ENCODE measurements at places on chromosomes 7 and 10.

DNA sequence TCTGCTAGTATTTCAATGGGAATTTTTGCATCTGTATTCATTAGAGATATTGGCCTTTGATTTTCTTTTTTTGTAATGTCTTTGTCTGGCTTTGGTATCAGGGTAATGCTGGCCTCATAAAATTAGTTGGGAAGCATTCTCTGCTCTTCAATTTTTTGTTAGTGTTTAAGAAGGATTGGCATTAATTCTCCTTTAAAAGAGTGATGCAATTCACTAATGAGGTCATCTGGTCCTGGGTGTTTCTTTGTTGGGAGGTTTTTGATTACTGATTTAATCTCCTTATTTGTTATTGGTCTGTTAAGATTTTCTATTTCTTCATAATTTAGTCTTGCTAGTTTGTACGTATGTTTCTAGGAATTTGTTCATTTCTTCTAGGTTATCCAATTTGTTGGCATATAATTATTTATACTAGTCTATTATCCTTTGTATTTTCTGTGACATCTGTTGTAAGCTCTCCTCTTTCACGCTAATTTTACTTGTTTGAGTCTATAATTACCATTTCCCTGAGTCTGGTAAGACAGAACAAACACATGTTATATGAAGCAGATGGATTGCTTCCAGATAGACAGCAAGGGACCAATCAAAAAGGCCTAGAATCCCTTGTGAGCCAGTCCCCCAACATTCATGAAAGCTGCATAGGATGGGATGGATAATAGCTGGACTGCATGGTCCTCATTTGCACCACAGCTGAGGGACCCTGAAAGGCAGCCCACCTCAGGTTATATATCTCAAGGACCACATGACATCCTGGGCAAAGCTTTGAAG lies 54.4 kb downstream of the MTPAP start:
- DNase-seq = no peak

DNA sequence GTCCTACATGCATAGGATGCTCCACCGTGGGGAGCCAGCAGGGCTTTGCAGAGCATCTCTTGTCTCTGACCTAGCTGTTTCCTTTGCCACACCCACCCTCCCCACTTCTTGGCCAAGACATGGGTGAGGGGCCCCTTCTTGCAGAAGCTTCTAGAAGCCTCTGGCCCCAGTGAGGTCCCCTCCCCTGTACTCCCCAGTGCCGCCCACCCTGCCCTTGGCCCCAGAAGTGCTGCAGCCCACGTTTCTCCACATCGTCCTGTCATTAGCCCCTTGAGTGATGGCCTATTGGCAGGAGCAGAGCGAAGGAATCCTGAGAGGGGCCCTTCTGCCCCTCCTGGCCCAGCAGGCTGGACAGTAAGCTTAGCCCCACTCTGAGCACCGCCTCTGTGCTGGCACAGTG lies 43.7 kb downstream of the ALOX5 start:
- no peak for DNase-seq

DNA sequence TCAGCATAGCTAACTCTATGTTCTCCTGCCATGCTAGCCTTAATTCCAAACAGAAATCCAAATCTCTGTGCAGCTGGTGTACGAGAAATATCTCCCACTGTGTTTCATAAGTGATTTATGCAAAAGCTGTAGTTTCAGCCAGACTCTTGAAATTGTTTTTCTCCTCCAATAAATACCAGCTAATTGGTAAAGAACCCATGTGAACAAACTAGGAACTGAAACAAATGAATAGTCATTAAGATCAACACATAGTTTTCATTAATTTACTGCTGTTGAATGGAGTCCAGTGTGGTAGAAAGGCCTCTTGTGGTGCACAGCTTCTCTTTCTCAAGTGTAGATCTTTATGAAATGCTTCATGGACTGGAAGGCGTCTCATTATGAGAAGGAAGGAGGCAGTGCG lies 18.4 kb downstream of the PPP1R17 start:
- DNase-seq = no peak

GRCh38 chr10:58094985-58095718 lies 172.5 kb downstream of the IPMK start:
- DNase-seq = no peak

DNA sequence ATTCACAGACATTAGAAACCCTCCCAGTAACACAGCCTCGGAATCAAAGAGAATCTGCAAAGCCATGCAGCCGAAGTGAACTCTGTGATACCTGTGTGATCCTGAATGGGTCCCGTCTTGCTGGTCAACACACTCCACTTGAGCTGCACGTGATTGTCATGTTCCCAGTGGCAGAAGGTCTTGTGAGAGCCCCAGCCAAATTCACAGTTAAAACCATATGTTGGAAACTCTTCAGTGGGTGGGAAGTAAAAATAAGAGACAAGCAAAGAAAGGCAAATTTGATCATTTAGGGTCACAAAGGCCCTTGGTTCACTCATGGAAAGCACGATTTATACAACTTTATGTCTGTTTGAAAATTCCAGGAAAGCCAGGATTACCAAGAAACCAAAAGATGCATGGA lies 142.3 kb downstream of the NRP1 start:
- DNase-seq = no peak

DNA sequence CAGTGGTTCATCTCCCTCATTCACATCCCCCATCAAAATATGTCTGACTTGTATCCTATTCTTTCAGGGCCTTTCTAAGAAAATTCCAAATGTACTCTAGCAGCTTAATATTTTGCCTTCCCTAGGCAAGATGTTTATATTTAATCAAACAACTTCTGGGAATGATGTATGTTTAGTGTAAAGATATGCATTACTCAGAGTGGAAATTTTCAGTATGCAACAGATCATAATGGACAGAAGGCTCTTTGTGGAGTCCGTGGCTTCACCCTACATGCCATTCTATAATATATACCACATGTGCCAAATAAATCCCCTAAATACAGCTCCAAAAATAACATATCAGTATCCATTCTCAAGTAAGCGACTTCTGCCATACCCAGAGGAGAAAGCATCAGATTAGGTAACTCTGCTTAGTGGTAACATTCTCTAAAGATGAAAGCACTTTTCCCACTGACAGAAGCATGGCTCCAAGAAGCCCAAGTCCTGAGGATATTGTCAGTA lies 316.6 kb downstream of the KCNMA1 start:
- DNase-seq = no peak

- DNase-seq = no peak
Observed at GRCh38 chr7:147523056-147523455, 1067.5 kb upstream of the C7orf33 start.

GRCh38 chr10:28001353-28001752 lies 2.5 kb upstream of the ODAD2 start:
- DNase-seq = no peak

DNA sequence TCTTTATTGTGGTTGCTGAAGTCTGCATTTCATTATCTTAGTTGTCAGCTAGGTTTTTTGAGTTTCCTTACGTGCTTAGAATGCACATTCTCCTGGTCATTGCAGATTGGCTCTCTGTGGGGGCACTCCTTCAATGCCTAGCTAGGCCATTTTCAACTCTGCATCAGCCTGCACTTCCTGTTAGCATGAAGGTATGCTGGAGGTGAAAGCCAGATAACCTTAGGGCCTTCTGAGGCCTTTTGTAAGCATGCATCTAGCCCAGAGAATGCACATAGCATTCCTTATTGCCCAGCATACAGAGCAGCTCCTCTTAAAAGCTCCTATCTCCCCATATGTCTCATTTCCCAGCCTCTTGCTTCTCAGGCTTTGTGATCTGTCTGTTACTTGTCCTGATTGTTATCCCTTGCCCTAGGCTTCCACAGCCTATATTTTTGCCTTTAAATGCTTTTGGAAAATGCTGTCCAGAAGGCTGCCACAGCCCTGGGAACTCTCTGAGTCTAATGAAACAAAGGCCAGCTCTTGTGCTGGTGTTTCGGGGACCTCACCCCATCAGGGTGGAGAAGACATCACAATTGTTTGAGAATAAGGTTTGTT lies 108.1 kb upstream of the IGFBP3 start:
- DNase-seq = no peak

DNA sequence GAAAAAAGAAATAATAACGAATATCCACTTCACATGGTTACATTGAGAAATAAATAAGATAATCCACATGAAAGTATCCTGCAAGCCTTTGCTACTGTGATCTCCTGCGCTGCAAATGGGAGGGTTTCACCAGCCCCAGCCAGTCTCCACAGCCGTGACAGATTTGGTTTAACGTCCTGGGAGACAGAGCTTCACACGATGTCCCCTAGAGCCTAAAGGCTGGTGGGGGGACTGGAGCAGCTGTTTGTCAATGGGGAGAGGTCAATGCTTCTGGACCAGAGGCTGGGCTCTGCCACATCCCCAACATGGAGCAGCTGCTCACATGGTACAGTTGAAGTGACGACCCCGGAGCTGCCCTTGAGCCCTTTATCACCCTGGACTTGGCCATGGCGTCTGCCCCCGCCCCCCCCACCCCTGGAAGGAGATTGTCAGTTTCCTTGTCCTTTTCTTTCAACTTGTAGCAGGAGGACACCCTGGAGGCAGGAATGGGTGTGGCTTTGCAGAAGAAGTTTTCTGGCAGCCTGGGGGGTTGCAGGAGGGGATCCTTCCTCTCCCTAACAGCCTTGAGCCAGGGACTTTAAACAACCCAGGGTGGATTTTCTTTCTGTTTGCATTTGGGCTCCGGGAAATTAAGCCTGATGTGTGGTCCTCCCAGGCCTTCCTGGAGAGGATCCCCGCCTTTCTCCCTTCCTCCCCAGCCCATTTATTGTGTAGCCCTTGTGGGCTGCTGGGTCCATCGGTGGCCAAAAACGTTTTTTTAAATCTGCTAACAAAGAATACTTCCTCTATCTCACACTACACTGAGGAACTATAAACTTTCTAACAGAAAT lies 37.0 kb upstream of the MXI1 start:
- no peak for DNase-seq

GRCh38 chr7:77386165-77386822 lies 29.9 kb downstream of the GSAP start:
- no peak for DNase-seq

- no peak for DNase-seq
Observed at GRCh38 chr7:108020585-108020984, 17.6 kb upstream of the LAMB1 start.

- no peak for DNase-seq
Observed at GRCh38 chr7:134834689-134835462, 55.4 kb downstream of the CALD1 start.

DNA sequence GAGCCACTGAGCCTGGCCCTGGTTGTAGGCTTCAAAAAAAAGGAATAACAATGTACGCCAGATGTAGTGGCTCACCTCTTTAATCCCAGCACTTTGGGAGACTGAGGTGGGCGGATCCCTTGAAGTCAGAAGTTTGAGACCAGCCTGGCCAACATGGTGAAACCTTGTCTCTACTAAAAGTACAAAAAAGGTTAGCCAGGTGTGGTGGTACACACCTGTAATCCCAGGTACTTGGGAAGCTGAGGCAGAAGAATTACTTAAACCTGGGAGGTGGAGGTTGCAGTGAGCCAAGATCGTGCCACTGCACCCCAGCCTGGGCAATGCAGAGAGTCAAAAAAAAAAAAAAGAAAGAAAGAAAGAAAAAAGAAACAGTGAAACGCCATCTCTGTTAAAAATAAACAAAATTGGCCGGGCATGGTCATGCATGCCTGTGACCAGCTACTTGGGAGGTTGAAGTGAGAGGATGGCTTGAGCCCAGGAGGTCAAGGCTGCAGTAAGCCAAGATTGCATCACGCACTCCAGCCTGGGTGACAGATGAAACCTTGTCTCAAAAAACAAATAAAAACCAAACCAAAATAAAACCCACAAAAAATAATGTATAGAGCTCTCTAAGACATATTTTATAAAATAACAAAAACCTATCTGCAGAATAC lies 4.7 kb upstream of the KLHDC10 start:
- DNase-seq = no peak

GRCh38 chr7:133688483-133689239 lies 435.8 kb downstream of the EXOC4 start:
- no peak for DNase-seq

GRCh38 chr10:124349231-124349995 lies 69.3 kb downstream of the OAT start:
- no peak for DNase-seq

GRCh38 chr7:42440951-42441350 lies 203.9 kb upstream of the GLI3 start:
- DNase-seq = no peak

DNA sequence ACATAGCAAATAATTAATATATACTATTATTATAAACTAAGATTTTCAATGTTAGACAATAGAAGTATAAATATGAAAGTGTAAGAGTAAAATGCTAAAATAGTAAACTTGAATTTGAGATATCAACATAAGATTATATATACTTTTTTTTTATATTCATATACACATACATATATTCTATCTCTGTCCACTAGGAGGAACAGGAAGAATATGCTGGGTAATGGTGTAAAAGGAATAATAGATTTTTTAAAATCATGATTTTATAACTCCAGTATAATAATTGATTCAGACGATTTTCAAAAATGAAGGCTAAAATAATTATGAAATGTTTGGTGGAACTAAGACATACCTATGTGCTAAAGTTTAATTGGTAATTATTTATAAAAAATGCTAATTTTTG lies 37.7 kb downstream of the AGMO start:
- DNase-seq = no peak

GRCh38 chr7:52705768-52706167 lies 329.7 kb upstream of the POM121L12 start:
- DNase-seq = no peak

DNA sequence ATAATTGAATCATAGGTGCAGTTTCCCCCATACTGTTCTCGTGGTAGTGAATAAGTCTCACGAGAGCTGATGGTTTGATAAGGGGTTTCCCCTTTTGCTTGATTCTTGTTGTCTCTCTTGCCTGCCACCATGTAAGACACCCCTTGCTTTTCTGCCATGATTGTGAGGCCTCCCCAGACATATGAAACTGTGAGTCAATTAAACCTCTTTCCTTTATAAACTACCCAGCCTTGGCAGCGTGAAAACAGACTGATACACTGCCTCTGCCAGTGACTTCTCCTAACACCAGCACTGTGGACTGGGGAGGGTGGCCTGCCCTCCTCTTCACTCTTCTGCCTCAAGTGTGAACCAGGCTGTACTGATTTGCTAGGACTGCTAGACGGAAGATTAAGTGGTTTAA lies 108.6 kb downstream of the RAB11FIP2 start:
- DNase-seq = no peak

DNA sequence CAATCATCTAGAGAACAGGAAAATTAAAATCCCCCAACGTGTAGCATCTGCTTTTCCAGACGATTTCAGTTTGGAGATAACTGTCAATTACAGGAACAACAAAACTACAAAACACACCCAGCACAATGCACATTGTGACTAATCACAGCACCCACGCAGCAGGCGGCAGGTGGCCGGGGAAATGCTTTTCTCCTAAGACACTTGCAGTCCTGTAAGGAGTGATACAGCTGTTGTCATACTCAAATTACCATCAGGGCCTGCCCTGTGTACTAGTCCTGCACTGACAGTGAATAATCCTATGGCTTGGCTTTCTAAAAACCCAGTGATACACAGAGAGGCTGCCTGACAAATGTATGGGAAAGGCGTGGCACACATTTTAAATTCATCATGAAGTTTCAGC lies 37.8 kb downstream of the COBL start:
- DNase-seq = no peak

DNA sequence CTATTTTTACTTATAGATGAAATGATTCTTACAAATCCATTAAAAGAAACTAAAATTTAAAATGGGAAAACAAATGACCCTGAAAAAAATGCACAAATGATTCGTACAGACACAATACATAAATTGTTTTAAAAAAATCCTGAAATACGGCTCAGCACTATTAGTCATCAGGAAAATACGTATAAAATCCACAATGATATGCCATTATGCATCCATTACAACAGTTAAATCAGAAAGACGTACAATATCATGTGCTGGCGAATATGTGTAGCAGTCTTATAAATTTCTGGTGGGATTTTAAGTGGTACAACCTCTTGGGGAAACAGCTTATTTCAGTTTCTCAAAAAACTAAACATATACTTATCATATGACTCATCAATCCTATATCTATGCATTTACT lies 600.1 kb upstream of the STEAP1 start:
- DNase-seq = no peak

Measured in activated naive CD4-positive, alpha-beta T cell (primary cell).